ENCODE measurements at places on chromosomes 4 and X.

- no peak for DNase-seq
Measured at GRCh38 chr4:38011511-38012162, 51.4 kb downstream of the PTTG2 start.

- DNase-seq = no peak
Measured at GRCh38 chr4:15458616-15459015, 11.1 kb upstream of the CC2D2A start.

- no peak for DNase-seq
Measured at GRCh38 chr4:129822701-129823100, 726.7 kb downstream of the C4orf33 start.

- no peak for DNase-seq
Measured at GRCh38 chr4:71473541-71474240, 134.9 kb downstream of the SLC4A4 start.

Measured in stimulated activated CD8-positive, alpha-beta memory T cell treated with anti-CD3 and anti-CD28 coated beads, Interleukin-4, amount 100 ng/mL, for 48 hours (primary cell).